Right forelimb (tissue), 1 donor: ENCODE measurements at places on chromosomes 11 and 22.

GRCh38 chr11:104120493-104121137 is 43.3 kb downstream of the PDGFD start:
- DNase-seq, result no peak

DNA sequence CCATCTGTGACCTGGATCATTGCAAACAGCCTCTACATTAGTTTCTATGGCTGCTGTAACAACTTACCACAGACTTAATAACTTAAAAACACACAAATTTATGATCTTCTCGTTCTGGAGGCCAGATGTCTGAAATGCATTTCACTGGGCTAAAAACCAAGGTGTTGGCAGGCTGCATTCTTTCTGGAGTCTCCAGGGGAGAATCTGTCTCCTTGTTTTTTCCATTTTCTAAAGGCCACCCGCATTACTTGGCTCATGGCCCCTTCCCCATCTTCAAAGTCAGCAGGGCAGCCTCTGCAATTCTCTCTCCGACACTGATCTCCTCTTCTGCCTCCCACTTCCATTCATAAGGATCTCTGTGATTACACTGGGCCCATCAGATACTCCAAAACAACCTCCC is 11.6 kb downstream of the SCGB1A1 start:
- peak; percentile 68 for DNase-seq

DNA sequence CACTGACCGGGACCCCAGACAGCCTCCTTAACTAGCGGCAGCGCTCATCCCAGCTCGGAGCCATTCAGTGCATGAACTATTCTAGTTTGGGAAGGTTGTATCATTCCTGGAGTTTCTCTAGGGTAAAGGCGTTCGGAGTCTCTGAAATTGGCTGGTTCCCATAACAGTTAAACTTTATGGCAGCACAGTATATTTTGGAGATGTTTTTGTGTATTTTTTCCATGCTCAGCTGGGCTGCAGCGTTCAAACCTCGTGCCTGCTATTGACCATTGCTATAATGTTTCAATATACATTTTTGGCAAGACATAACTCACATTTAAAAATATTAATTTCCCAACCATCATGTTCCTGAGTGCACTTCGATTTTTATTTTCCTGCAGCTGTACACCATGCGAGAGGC is 169.7 kb downstream of the ST3GAL4 start:
- no peak for DNase-seq

- DNase-seq, result no peak
These were observed 18.0 kb upstream of the TMEM135 start for GRCh38 chr11:87019613-87020271.

- no peak for DNase-seq
These were observed 63.4 kb downstream of the NAT10 start for GRCh38 chr11:34168642-34169420.

DNA sequence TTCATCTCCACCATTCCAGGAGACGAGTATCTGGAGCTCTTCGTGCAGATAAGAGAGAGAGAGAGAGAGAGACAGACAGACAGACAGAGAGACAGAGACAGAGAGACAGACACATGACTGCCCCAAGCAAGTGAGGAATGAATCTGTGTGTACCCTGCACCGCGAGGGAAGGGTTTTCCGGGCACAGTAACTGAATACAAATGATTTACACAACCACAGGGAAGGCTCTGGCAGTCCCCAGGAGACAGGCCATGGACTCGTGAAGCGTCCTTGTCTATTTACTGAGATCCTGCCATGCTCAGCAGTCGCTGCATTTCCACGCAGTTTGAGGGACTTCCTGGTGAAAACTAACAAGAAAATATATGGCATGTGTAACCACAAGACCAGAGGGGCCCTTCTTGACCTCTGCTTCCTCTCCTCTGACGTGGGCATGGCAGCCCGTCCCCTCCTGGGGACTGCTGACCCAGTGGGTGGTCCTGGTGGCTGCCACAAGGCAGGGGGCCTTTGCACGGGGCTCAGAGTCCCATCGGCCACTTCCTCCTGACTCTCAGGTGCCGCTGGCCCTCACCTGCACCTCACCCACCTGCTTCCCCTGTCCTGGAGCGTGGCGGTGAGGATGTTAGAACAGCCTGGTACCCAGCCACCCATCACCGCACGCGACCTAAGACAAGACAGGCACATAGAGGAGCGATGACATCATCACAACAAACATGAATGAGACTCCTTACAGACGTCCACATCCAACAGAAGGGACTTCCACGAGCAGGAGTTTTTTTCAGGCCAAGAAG is 75.9 kb downstream of the PHF21B start:
- no peak for DNase-seq

DNA sequence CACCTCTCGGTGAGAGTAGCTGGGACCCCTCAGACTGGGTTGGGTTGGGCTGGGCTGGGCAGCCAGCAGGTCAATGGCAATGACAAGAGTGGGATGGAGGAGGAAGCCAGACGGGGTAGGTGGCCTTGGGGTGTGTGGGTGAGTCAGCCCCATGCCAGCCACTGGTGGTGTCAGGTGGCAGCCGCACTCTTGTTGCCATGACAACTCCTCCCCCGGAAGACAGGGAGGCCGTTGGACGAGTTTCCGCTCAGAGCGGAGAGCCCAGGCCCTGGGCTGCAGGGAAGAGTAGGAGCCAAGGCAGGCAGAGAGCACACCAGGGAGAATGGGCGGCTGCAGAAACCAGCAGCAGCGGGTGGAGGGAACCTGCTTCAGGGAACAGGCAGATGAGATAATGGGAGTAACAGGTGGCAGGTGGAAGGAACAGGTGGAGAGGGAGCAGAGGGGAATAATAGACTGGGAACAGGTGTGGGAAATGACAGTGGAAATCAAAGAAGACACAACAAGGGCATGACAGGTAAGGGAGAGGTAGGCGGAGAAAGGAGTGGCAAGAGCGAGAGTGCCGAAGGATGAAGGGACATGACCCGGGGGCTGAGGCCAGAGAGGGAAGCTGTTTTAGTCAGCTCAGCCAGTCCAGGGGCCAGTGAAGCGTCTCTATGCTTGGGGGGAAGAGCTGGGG is 8.7 kb downstream of the SPTBN2 start:
- DNase-seq, result no peak

DNA sequence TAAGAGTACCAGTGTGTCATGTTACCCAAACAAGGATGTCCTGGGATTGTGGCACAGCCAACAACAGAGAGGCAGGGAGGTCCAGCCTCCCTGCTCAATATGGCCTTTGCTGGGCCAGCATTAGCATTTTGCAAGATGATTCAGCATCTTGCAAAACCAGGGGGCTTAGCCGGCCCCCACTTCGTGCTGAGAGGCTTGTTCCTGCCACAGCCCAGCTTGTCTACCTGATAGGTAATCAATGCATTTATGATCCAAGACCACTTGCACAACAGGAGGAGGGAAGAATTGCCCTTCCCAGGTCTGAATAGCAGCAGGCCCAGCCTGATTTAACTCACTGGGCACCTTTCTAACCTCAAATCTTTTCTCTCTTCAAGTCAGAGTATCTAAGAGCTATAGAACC is 189.0 kb upstream of the SYT13 start:
- DNase-seq, result peak; percentile 20

DNA sequence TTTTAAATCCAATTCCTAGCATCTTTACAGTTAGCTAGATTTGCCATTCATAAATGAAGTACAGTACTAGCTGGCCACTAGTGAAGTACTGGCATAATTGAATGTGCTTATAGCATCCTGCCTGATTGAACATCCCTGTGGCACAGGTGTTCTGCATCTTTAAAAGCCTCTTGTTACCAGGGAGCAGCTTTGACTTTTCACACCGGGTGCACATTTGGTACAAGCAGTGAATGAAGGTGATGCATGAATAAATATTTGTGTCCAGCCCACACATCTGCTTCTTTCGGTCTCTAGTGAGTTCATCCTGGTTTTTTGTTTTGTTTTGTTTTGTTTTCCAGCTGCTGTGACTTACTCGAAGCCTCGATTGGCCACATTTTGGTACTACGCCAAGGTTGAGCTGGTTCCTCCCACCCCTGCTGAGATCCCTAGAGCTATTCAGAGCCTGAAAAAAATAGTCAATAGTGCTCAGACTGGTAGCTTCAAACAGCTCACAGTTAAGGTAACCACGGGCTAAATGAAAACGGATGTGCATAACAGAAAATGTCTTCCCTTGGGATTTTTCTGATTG is 5.3 kb downstream of the ATP5MG start:
- DNase-seq, result no peak

DNA sequence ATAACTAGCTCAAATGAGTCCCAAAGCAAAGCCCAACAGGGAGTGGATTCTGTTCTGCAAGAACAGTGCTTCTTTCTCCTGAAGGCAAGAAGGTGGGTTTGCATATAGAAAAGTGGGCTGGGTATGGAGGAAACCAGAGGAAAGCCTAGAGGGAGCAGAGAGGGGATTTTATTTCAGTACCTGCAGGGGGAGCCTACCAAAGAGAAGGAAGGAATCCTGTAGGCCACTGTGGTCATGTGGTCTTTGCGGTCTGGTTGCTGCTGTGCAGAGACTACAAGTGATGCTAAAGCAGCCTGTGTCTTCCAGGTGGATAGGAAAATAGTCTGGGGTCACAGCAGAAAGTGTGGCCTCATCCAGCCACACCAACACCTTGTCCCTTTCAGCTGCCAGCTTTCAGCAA is 33.2 kb upstream of the ZBTB16 start:
- DNase-seq, result no peak

DNA sequence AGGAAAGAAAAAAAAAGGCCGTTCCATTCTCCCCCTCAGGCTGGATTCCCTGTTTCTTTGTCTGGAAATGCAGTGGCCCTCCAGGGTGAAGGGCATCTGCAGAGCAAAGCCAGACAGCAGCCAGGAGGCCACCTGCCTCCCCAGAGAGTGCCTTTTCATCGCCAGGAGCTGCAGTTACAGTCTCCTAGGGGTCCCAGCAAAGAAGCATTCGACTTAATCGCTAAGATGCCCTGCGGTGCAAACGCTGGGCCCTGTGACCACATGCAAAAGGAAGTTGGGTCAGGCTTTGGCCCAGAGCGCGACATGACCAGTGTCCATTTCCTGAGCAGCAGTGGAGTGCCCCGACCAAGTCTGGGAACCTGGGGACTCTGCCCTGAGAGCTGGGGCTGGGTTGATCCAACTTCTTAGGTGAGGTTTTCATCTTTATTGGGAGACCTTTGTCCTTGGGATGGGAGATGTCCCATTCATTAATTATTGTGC is 304.6 kb downstream of the OPCML start:
- DNase-seq, result no peak

DNA sequence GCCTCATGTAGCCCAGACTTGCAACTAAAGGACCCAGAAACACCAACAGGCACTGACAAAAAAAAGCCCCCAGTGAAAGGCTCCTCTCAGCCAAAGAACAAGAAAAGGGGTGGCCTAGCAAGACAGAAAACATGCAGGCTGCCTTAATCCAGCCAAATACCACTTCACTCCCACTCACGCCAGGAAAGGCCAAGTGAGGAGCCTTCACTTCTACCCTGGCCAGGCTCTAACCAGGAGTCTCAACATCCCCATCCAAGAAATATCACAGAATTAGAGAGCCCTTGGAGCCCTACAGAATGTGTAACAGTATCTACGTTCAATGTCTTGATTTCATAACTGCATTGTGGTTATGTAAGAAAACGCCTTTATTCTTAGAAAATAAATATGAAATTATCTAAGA is 149.0 kb downstream of the APOL5 start:
- DNase-seq, result no peak

DNA sequence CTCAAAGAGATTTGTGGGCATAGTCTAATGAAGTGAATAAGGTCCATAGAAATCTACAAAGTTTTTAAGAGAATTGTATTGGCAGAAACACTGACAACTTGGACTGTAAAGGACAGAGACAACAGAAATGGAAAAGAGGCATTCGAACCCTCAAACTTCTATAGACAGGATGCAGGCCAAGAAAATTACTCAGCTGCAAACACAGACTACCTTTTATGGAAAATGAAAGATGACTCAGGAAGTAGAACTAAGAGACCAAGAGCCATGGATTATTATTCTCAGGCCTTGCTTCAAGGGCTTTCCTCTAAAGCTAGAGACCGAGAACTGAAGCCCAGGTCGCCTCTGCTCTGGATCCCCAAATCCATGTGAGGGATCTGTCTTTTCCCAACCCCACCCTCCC is 3.8 kb upstream of the PELI3 start:
- DNase-seq, result no peak

- no peak for DNase-seq
These were observed 177.5 kb upstream of the GRIA4 start for GRCh38 chr11:105432241-105432995.

- no peak for DNase-seq
These were observed 8.9 kb downstream of the TAF1D start for GRCh38 chr11:93732237-93732892.

- no peak for DNase-seq
These were observed 217.7 kb upstream of the CTSC start for GRCh38 chr11:88555018-88555828.

- DNase-seq, result no peak
These were observed 34.5 kb upstream of the LYVE1 start for GRCh38 chr11:10602945-10603344.
